Left colon (tissue), 2 donors: ENCODE measurements at places on chromosomes 13 and 19.

- no peak for DNase-seq
Observed at GRCh38 chr13:91596842-91597241, 198.4 kb downstream of the GPC5 start.

- DNase-seq, result no peak
Observed at GRCh38 chr19:38952395-38953165, 21.8 kb downstream of the MRPS12 start.

- no peak for DNase-seq
Observed at GRCh38 chr13:21297447-21297846, 121.0 kb downstream of the MRPL57 start.

GRCh38 chr19:10237702-10238101 is 6.6 kb upstream of the S1PR2 start:
- DNase-seq, result no peak

DNA sequence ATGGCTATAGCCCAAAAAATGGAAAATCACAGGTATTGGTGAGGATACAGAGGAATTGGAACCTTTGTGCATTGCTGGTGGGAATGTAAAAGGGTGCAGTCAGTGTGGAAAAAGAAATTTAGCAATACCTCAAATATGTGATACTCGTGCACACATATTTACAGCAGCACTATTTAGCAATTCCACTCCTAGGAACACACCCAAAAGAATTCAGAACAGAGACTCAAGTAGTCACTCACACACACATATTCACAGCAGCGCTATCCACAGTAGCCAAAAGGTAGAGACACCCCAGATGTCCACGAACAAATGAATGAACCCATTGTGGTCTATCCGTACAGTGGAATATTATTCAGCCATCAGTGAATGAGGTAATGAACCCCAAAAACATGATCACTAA is 114.0 kb downstream of the COL4A2 start:
- no peak for DNase-seq
